IMR-90 (cell line): ENCODE measurements at places on chromosomes 1 and 21. TPM values are rescaled to one million over a fixed set of nuclear protein-coding genes. Genes with fewer than 3 reads are reported as not detected.
A peak's percentile ranks its signal among the peaks of the same experiment; 100 is the strongest.

GRCh38 chr21:31479714-31480113 is 135.7 kb upstream of the TIAM1 start:
- DNase-seq: no peak

DNA sequence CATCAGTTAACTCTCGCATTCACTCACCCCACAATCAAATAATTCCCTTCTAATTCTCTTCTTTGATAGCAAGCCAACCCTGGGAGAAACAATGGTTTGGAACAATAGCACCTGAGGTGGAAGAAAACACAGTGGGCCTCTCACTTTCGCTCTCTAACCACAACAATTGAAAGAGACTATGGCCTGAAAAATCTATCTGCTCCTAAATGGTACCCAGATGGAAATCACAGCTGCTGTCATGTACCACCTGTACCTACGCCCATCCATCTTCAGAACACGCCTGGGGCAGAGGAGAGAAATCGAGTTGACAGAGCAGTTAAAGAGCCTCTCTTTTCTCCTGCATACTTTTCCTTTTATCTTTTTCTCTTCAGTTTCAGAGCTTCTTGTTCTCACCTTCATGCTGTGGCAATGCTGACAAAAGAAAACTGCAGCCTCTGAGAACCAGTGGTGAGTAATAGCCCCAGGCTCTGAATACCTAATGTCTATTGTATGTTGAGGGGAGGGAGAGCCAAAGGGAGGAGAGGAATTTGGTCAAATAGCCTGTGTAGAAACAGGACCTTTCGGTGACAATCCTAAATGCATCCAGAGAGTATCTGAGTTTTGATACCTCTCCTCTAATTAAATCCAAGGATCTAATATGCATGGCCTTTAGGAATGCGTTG is 57.7 kb downstream of the ZC3H11B start:
- peak; percentile 64 for DNase-seq

DNA sequence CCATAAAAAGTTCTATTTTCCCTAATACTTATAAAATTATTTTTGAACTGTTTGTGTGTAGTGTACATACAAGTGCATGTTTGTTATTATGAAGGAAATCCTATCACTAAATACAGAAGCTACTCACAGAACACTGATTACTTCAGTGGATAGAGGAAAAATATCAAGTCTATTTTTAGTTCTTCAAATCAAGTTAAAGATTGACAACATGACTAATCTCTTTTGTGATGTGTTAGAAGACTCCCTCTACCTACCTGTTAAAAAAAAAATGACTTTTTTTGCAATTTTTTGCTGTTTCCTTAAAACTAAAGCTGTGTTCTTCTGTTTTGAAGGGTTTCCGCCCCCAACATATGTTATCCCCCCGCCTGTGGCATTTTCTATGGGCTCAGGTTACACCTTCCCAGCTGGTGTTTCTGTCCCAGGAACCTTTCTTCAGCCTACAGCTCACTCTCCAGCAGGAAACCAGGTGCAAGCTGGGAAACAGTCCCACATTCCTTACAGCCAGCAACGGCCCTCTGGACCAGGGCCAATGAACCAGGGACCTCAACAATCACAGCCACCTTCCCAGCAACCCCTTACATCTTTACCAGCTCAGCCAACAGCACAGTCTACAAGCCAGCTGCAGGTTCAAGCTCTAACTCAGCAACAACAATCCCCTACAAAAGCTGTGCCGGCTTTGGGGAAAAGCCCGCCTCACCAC is 45.5 kb downstream of the NCF2 start:
- no peak for DNase-seq

GRCh38 chr1:55329808-55330432 is 114.8 kb upstream of the USP24 start:
- DNase-seq: no peak

- DNase-seq: no peak
These were observed 52.5 kb downstream of the MDM4 start for GRCh38 chr1:204568576-204569315.

GRCh38 chr1:170513138-170513537 is 18.8 kb upstream of the GORAB start:
- no peak for DNase-seq

DNA sequence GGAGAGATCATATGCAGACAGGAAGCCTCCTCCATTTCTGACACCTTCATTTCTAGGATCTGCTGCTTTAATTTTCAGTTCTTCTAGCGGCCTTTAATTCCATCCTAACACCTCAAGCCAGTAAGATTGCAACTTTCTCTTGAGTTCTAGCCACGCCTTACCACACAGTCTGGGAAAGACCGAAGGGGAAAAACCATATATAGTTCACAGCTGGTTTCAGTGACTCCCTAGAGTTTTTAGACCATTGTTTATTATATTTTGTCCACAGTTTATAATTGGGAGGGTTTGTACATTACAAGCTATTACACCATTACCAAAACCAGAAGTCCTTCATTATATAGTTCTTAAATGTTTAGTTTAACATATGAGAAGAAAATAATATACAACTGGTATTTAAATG is 37.5 kb downstream of the DPH5 start:
- peak; percentile 86 for DNase-seq

DNA sequence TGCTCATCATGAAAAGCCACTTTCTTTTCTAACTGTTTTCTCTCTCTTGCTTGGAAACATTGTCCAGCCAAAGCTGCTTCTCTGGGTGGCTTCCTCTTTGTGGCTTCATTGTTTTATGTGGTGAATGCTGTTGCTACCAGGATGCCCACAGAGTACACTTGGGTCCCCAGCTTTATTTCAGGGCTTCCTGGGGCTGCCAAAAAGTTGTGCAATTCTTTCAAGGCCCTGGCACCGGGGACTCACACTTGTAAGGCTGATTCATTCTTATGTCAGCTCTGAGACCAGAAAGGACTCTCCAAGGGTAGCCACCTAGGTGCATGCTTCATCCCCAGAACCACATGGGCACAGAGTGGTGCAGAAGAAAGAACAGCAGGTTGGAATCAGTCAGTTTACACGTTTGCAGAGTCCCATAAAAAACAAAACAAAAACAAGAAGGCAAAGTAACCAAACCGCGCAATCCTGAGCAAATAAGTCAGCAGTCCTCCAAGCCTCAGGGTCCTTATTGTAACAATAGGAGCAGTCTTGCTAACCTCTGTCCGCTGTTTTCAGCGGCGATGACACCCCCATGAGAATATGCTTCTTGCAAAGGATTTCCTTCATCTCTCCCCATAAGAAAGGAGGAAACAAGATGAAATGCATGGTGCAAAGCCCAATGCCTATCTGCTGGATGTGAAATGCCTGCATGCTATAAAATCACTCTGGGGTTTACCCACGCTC is 89.9 kb upstream of the SSX2IP start:
- DNase-seq: peak; percentile 5

DNA sequence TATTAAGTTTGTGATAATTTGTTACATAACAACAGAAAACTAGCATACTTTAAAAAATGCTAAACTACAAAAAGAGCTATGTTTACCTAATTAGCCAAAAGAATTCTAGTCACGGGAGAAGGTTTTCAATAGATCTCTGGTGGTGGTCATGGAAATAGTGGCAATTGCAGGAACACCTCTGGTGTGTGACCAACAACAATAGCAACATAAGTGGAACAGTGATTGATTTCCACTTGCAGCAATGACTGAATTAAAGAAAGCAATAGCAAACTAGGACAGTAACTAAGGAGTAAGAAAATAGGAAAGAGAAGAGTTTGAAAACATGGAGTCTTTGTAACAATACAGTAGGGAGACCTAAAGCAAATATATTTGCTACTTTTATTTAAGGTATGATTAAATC is 171.3 kb upstream of the ADGRL4 start:
- no peak for DNase-seq

GRCh38 chr1:110606657-110607535 is 738 bp upstream of the KCNA2 start:
- no peak for DNase-seq

DNA sequence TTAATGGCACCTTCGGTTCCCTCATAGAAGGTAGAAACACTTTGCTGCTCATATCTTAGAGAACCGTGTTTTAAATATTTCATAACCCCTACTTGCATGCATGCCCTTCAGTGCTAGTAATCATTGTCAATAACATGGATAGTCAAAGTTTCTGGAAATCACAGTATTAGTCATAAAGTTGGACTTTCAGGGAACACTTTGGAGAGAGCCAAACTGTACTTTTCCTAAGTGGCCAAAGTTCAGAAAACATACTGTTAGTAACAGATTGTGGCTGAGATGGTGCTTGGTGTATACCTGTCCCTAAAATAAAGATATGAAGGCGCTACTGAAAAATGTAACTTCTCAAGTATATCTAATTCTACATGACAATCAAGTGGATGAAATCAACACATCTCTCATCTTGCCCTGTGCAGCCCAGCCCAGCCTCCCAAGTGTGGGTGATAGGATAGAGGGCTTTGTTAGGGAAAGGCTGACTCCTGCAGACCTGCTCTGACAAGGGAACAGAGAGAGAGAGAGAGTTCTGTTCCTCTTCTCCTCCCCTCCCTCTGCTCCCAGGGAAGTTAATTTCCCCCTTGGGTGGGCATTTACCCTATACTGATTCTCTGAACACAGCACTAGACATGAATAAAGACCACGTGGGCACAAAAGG is 14.4 kb downstream of the MYOC start:
- no peak for DNase-seq

The ANGPTL7 gene
- total RNA-seq: under 0.01 TPM in 1 of 2 replicates, not detected in the other

The LEFTY2 gene
- total RNA-seq: not detected in 2 replicates

The CFHR1 gene
- not detected in 2 replicates for total RNA-seq

The SIK1 gene
- 0.54 and 0.83 TPM in 2 replicates for total RNA-seq

The C1orf53 gene
- 4.2 and 4.8 TPM in 2 replicates for total RNA-seq
